Activated T-cell treated with anti-CD3 and anti-CD28 coated beads for 48 hours (primary cell): ENCODE measurements at places on chromosomes 6 and 20.

DNA sequence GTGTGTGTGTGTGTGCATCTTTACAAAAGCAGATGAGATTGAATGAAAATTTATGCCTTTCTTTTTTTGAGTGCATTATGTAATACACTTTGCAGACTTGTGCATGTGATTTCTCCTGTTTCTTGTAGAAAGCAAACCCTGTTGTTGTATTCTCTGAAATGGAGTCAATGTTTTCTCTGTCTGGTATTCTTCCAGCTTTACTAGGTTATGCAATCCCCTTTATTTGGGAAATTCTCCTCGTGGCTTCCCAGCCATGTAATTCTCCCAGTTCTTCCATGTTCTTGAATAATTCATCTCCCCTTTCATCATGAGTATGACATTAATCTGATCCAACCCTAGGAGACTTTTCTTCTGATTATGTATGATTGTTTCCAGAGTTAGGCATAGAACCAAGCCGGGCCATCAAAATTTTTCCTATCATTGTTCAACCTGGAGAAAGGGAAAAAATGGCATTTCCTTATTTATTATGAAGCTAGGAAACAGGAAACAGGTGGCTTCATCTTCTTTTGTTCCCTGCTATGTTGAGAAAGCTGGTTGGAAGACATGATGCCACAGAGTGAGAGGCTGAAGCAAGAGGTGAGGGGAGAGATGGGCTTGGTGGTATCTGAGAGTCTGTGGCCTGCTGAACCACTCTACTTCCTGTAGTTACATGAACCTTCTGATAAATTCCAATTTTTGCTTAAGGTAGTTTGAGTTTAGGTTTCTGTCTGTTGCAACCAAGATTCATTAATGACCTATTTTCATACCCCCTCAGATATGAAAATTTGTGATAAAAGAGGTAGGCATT lies 68.8 kb downstream of the PRL start:
- DNase-seq, result no peak

DNA sequence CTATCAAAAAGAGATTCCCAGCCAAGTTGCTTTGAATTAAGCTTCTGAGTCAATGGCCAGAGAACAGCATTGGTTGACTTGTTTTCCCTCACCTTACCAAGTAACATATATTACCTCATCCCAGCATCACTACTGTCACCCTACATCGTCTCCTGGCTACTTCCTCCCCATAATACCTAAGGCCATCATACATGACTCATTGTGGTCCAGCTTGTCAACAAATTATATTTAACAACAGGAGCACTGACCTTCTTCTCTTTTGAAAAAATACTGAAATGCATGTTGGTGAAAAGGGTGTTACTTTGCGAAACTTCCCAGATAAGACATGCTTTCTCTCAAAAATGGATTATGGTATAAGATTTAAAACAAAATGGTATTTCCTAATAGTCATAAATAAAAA lies 106.9 kb downstream of the TBX18 start:
- DNase-seq, result no peak

GRCh38 chr6:168165891-168166290 lies 86.9 kb upstream of the FRMD1 start:
- no peak for DNase-seq

DNA sequence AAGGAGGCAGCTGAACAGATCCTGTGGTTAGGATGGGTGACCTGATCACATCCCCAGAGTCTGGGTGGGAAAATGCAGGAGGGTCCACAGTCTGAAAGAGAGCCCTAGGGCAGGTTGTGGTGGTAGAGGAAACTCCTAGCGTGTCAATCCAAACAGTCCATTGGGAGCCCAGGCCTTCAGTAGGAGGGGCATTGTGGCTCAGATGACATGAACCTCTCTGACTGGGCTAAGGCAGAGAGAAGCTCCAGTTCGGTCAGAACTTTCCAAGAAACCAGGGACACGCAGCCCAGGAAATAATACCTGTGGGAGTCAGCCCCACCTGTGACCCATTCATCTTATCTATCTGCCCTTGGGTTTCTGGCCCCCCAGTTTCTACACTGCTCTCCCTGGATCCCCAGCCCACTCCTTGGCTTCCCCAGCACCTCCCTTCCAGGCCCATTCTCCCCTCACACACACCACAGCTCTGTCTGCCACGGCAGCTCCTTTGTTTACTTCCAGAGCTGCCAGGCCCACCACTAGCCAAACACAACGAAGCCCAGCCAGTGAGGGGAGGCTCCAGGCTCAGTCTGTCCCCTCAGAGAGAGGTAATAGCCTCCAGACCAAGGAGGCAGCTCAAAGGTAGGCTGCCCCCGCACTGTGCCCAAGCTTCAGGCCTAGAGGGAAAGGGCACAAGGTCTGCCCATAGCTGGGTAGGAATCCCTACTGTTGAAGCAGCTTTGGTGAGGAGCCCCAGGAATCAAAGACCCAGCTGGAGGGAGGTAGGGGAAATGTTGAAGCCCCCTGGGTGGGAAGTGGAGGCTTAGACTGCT lies 6.2 kb downstream of the GDF5 start:
- no peak for DNase-seq

DNA sequence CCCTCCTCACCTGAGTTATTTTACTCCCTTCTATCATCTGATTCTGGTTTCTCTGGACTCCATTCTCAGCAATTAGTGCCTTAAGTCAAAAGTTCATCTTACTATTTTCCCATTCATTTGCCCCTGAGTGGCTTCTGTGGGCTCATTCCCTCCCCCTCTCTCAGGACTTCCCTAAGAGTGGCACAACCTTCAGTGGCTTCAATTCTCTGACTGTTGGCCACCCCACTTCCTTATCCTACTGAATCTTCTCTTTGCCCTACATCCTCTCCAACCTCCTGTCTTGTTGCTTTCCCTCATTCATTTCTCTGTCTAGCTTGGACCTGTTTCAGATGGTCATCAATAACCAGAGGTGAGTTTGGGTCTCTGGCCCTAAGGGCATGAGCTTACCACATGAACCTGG lies 61.1 kb upstream of the GLP1R start:
- DNase-seq, result no peak

GRCh38 chr6:73644941-73645591 lies 8.7 kb downstream of the SLC17A5 start:
- DNase-seq, result no peak

DNA sequence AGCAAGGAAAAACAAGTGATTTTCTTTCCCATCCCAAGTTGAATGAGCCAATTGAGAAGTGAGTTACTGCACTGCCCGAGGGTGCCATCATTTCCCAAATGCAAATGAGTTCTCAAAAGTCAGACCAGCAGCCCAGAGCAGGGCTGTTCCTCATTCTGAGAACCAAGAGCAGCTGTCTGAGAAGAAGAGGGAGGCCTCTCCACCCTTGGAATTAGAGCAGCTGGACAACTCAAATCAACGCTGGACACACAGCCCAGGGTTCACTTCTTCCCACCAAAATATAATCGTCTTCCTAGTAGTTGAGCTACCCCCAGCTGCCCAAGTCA lies 4.6 kb upstream of the PREX1 start:
- no peak for DNase-seq

- DNase-seq, result peak; percentile 5
Observed at GRCh38 chr6:145836170-145836569, 21.6 kb upstream of the FBXO30 start.

DNA sequence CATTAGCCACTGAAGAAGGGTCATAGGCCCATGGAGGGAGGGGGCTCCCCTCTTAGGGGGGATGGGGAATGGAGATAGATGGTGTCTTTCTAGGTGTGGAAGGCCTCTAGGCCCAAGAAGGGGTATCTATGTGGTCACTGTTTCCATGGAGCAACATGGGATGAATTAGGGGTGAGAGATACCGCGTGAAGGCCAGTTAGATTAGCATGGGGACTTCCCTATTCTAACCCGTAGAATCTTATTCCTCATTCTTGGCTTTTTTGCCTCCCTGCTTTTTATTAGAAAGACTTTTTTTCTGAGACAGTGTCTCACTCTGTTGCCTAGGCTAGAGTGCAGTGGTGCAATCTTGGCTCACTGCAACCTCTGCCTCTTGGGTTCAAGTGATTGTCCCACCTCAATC lies 3.2 kb downstream of the RAB44 start:
- DNase-seq, result no peak

DNA sequence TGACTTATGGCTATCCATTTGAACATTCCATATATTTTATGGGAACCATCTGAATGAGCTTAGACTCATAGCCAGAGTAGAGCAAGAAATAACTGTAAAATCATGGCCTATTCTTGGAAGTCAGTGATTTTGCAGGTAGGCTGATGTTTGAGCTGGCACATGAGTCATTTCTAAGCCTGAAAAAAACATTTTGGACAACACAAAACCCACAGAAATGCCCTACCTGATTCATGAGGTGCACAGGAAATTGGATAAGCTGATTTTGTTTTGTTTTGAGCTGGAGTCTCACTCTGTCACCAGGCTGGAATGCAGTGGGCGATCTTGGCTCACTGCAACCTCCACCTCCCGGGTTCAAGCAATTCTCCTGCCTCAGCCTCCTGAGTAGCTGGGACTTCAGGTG lies 443.0 kb downstream of the PKHD1 start:
- DNase-seq, result no peak
